ENCODE measurements at places on chromosomes 5 and 9.

DNA sequence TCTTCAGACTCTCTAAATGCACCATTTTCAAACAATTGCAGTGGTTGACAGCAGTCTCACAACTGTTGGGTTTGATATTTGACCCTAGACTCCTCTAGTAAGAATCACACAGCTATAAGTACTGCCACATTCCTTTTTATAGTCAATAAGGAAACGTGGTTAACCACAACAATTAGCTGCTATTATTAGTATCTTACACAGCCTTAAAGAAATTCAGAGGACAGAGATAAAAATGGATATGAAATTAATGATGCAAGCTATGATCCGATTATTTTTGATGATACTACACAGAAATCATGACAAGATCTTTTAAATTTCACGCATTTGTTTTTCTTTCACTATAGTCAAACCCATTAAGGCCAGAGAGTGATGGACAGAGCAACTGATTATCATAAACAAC is 288.6 kb upstream of the C9orf72 start:
- no peak for DNase-seq

- no peak for DNase-seq
These were observed 388.0 kb downstream of the TMEM232 start for GRCh38 chr5:110338341-110339083.

- no peak for DNase-seq
These were observed 530 bp downstream of the BBLN start for GRCh38 chr9:128160603-128160987.

- no peak for DNase-seq
These were observed 7.0 kb downstream of the DOLK start for GRCh38 chr9:128940271-128940921.

GRCh38 chr9:109012009-109012875 is 1.1 kb downstream of the CTNNAL1 start:
- peak; percentile 73 for DNase-seq

GRCh38 chr5:57887851-57888621 is 405.4 kb upstream of the ACTBL2 start:
- peak; percentile 85 for DNase-seq

DNA sequence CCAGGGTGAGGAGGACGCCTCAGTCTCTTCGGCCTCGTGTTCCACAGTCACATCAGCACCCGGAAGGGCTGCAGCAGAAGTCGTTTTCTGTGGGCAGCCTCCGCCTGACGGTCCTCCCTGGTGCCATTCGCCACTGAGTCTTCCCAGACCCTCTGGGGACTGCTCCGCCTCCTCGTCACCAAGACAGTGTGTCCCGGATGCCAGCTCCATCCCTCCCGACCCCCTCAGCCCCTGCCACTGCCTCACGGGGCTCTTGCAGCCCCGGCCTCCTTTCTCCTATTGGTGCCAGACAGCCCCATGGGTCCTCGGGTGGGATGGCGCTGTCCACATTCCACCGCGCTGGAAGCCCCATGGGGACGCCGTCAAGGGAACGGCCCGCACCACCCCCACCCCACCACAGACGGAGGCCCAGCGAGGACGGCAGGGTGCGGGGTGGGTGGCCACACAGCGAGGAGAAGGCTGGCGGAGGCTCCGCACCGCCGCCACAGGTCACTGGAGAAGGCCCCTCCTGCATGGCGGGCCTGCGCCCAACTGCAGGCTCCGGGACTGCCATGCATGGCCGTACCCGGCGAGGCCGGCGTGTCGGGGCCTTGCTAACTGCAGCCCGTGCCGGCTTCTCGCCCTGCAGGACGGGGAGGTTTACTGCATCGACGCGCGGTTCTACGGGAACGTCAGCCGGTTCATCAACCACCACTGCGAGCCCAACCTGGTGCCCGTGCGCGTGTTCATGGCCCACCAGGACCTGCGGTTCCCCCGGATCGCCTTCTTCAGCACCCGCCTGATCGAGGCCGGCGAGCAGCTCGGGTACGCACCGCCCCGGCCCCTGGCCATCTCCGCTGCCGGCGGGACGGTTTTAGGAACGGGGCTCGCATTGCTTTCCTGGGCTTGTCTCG is 43.6 kb upstream of the CACNA1B start:
- no peak for DNase-seq

- DNase-seq, result no peak
These were observed 4.8 kb downstream of the SLC23A1 start for GRCh38 chr5:139378101-139378825.

DNA sequence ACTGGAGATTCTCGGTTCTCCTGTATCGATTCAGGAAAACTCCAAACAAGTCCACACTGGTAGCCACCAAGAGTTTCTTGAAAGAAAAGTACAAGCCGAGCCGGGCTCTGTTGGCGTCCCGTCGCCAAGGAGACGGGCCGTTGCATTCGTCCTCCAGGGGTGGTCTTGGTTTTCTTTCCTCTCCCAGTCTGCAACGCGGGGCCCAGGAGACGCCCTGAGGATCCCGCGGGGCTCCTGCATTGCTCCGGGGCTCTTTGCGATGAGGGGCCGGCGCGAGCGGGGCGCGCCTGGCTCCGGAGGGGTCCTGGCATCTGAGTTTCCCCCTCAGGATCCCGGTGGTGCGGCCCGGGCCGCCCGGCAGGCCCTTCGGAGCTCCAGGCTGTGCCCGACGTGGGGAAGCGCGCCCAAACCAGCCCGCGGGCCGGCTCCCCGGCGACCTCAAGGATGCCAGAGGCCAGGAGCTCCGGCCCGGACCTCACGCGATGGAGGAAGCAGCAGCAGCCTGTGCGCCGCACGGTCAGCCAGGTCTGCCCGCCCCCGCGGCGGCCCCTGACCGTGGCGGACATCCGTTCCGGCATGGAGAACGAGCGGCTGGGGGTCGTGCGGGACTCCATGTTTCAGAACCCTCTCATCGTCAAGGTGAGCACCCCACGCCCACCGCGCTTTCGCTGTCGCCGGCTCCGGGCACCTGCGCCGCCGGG is at the start of gene CFAP77:
Gene CFAP77 (plus strand): TSS at position 384 of the 701 bp plus-strand sequence. CDS start 61 bp downstream, at position 445.
- peak; percentile 48 for DNase-seq

- DNase-seq, result no peak
These were observed 6.7 kb upstream of the HAVCR2 start for GRCh38 chr5:157115502-157115901.

- DNase-seq, result no peak
These were observed 42.7 kb downstream of the NCS1 start for GRCh38 chr9:130214776-130215340.

GRCh38 chr9:113454914-113455761 is 8.4 kb upstream of the RGS3 start:
- peak; percentile 72 for DNase-seq

- no peak for DNase-seq
These were observed 446.1 kb downstream of the ANXA1 start for GRCh38 chr9:73597771-73598170.

- DNase-seq, result peak; percentile 75
These were observed 43.8 kb downstream of the SLC38A9 start for GRCh38 chr5:55668356-55668755.

- no peak for DNase-seq
These were observed 124.8 kb downstream of the FRMD3 start for GRCh38 chr9:83413367-83413766.

DNA sequence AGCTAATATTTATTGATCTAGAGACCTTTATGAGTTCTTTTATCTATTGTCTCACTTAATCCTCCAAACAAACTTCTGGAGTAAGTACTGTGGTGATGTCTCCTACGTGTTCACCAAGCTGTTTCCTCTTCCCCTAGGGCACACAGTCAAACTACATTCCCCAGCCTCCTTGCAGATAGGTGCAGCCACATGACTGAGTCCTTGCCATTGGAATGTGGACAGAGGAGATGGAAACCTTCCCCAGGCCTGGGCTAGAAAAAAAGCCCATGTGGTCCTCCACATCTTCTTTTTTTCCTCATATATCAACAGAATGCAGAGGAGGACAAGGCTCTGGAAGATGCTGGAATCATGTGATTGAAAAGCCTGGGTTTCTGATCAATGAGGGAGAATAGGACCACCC is 88.0 kb downstream of the ANKRD55 start:
- no peak for DNase-seq

GRCh38 chr9:35517131-35517530 is 27.2 kb downstream of the RUSC2 start:
- DNase-seq, result no peak

DNA sequence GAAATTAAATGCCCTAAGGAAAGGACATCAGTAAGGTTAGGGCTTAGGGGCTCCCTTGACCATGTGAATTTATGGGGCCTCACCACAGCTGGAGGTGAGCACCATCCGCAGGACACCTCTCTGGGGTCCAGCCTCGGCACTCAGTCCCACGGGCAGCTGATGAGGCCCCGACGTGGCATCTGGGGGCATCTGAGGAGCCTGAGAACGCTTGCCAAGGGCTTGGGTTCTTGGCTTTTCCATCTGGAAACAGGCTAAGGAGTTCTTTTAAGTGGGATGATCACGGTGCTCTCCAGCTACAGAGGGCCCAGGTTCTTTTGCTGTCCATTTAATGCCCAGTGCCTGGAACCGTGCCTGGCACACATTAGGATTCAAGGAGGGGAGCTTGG is 3.6 kb downstream of the NKX2-5 start:
- DNase-seq, result no peak

- no peak for DNase-seq
These were observed 133.4 kb downstream of the GRIA1 start for GRCh38 chr5:153623751-153624450.

GRCh38 chr5:175797521-175798038 is 73.8 kb upstream of the CPLX2 start:
- DNase-seq, result peak; percentile 39

GRCh38 chr5:150763023-150763769 is 4.4 kb upstream of the DCTN4 start:
- no peak for DNase-seq

DNA sequence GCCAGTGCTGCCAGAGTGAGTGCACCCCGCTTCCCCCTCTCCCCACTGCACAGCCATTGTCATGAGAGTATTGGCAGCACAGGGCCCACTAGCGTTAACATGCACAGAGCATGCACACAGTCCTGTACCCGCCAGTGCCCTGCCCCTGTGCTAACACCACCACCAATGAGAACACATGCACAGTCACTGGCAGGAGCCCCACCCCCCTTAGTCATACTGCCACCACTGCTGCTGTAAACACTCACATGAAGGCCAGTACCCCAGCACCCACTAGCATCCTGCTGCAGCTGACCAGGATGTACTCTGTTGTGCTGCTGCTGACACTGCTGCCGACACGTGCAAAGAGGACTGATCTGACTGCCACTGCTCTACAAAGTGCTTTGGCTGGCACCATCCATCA is 19.5 kb upstream of the RANBP6 start:
- DNase-seq, result peak; percentile 14

DNA sequence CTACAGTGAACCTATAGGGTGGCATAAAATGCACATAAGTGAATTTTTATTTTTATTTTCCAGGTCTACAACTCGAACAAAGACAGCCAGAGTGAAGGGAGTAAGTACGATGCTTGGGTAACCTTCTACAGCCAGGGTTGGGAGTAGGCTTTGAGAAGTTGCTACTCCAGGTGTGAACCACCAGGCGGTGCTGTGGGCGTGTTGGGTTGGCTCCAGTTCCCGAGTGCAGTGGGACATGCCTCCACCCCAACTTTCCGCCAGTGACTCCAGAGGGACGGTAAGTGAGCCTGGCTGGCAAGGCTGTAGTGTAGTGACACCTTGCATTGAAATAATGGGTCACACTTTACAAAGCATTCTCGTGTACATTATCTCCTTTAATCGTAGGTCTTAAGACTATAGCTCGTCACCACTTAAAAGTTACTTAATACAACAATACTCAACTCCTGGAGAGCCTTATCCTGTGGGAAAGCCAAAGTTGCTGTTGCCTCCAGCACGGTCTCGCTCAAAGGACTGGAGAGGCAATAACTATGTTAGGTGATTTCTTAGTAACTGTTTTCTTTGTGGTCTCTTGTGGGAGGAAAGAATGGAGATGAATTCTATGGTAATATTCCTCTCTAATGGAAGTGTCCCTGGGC is 244.0 kb downstream of the ARHGAP26 start:
- peak; percentile 62 for DNase-seq

- peak; percentile 7 for DNase-seq
These were observed 281.6 kb downstream of the MAST4 start for GRCh38 chr5:66877843-66878242.

DNA sequence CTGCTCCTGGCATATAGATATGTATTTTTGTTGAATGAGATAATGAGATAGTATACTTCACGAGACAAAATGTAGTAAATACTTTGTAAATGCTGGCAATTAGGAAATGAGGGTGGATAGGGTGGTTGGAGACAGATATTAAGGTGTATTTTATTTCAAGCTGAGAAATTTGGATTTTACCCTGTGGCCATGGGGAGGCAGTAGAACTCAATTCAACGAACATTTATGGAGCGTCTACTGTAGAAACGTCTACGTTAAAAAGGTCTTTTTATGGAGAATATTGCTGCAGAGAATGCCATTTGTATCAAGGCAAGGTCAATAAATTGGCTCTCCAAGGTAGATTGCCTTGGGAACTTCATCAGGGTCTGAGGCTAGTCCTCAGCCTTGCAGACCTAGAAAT is 21.5 kb upstream of the RALGPS1 start:
- DNase-seq, result no peak

DNA sequence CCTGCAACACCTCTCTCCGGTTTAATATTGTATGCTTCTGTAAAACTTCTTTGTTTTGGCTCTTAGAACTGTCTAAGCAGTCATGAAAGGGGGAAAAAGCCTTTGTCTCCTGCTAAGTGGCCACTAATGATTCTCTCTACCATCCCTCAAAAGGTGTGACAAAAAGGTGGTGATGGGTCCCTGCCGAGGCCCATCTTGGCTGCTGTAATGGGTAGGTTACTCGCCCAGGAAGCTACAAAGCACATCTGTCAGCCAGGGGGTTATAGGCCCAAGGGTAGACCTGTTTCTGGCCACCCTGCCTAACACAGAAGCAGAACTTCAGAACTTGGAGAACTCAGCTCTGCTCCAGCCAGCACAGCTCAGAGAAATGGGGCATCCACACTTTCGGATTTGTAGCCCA is 1.6 kb downstream of the FAM219A start:
- no peak for DNase-seq

DNA sequence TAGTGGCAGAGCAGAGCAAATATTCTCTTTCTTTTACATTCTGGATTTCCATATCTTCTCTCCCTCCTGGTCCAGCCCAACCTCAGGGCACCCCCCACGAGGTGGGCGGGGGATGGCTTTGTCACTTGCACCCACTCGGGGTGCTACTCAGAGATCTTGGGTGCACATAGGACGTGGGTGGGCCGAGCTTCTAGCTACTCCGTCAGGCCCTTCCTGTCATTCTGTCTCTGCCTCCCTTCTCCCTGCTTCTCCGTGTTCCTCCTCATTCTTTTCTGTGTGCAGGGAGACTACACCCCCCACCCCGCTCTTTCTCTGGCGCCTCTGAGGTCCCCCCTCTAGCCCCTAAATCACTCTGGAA is 19.5 kb downstream of the PCDHGC5 start:
- DNase-seq, result no peak

DNA sequence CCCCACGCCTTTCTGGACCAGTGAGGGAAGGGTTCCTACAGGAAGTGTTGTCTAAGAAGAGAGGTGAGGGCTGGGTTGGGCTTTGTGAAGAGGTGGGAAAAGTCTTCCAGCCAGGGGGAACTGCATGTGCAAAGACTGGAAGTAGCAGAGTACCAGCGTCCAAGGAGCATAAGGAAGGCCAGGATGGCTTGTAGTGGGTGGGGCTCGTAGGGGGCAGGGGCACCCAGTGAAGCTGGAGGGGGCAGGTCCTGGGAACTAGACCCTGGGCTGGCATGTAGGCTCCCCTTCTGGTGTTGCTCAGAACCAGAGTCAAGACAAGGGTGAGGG is 20.4 kb downstream of the PRRX2 start:
- DNase-seq, result no peak

Data from A549 (cell line).